ENCODE measurements at places on chromosomes 5 and 9. TPM values are rescaled to one million over a fixed set of nuclear protein-coding genes. Genes with fewer than 3 reads are reported as not detected.

DNA sequence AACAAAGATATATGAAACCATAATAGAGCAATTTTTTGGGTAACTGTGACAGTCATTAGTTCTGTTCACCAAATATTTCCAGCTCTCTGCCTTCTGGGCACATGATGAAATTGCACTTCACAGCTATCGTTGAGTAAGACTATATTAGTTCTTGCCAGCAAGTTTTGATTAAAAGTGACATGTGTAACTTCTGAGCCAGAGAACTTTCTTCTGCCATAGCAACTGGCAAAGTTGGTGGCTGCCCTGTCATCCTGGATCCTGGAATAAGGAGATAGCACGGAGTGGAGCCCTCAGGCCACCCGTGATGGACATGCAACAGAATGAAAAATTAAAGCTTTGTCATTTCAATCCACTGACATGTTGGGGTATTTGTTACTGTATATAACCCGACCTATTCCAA lies 194.4 kb upstream of the VCAN start:
- no peaks in the 10 kb centered on the region for H3K36me3 ChIP-seq
- H3K4me1 ChIP-seq = no peaks in the 10 kb centered on the region
- no peaks in the 10 kb centered on the region for H3K27me3 ChIP-seq
- H3K27ac ChIP-seq = no peak overlapping the region
- no peak for DNase-seq

- no peaks in the 10 kb centered on the region for H3K27me3 ChIP-seq
- no peak overlapping the region for H3K27ac ChIP-seq
- DNase-seq = no peak
- H3K4me1 ChIP-seq = no peaks in the 10 kb centered on the region
These were observed 76.5 kb upstream of the CER1 start for GRCh38 chr9:14799030-14799429.

DNA sequence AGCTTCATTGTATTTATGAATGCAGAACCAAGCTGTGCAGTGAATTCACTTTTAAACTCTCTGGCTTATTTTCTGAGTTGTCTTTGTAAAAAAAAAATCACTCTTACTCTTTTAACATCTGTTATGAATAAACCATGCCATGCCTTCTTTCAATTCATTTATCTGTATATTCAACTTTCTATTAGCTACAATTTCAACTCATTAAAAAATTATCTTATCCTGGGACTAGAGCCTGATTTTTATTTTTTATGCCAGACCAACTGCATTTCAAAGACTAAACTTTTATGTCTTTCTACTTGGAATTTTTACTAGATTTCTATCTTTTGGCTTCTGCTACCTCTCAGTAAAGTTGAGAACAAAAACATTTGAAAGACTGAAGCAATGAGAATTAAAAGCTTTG lies 342.7 kb downstream of the DEPDC1B start:
- no peak for DNase-seq
- no peak overlapping the region for H3K4me3 ChIP-seq
- H3K36me3 ChIP-seq = no peaks in the 10 kb centered on the region
- no peaks in the 10 kb centered on the region for H3K4me1 ChIP-seq
- no peaks in the 10 kb centered on the region for H3K27me3 ChIP-seq

DNA sequence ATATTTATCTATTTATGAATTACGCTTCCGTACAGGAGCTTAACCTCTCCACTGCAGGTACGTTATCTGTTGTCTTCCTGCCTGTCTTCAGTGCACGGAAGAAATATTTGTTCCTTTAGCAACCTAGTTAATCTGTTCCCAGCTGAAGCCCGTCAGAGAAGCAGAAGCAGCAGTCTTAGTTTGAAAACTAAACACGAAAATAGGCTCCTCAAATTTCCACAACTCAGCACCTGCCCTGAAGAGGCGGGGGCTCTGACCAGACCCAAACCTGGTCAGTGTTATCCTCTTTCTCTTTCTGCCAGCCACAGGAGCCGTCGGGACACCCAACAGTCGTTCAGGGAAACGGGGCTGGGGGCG lies 462 bp downstream of the NUDCD2 start:
- H3K4me3 ChIP-seq = peak overlapping the region; percentile 92
- H3K36me3 ChIP-seq = no peaks in the 10 kb centered on the region

DNA sequence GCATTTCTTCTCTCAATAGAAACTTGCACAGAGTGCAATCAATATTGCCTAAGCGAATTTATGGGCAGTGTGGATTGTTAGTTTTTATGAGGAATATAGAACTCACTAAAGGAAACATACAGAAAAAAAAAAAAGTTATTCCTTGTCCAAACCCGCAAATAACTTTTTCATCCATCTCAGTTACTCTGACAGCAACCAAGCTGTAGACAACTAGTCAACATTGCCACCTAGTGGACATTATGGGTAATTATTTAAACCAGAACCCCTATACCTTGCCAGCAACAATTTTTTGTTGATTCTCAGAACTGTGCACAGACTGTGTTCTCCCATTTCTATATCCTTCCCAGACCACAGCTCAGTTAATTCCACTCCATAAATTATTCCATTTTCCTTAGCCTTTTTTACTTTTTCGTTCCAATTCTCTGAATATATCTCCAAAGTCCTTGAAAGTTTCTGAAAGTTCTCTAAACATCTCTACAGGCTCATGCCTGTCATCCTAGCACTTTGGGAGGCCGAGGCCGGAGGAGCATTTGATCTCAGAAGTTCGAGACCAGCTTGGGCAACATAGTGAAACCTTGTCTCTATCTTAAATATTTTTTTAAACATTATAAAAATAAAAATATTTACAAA lies 2.6 kb upstream of the AFAP1L1 start:
- H3K36me3 ChIP-seq = no peaks in the 10 kb centered on the region
- H3K27ac ChIP-seq = no peak overlapping the region
- H3K4me3 ChIP-seq = no peak overlapping the region
- H3K27me3 ChIP-seq = no peaks in the 10 kb centered on the region
- no peaks in the 10 kb centered on the region for H3K4me1 ChIP-seq

DNA sequence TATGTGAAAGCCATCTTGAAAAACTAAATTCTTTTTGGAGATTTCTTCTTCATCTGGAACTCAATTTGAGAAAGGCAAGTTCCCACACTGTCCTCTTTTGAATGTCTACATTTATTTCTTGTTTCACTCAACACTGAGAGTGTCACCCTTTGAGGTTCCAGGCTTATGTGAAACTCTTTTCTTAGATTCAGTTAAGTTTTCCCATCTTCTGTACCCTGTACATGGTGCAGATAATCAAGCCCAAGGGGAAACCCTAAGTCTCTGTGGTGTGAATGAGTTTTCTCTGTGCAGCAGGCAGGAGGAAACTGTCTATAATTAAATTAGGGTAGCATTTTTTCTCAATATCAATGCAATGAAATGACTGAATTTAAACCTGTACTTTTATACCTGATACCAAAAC lies 72.3 kb upstream of the PRLR start:
- no peaks in the 10 kb centered on the region for H3K36me3 ChIP-seq
- no peak overlapping the region for H3K27ac ChIP-seq
- no peaks in the 10 kb centered on the region for H3K27me3 ChIP-seq
- H3K4me1 ChIP-seq = peaks cover 3% of the 10 kb centered on the region
- no peak for DNase-seq
- no peak overlapping the region for H3K4me3 ChIP-seq

The NUTM2F gene
- not detected for total RNA-seq

GRCh38 chr9:83153030-83153429 lies 90.1 kb upstream of the RASEF start:
- no peaks in the 10 kb centered on the region for H3K36me3 ChIP-seq
- no peaks in the 10 kb centered on the region for H3K4me1 ChIP-seq
- H3K27ac ChIP-seq = no peak overlapping the region
- no peak overlapping the region for H3K4me3 ChIP-seq
- no peaks in the 10 kb centered on the region for H3K27me3 ChIP-seq

GRCh38 chr9:130260816-130261765 lies 4.5 kb upstream of the HMCN2 start:
- H3K27ac ChIP-seq = peak overlapping the region; percentile 58
- DNase-seq = no peak
- no peak overlapping the region for H3K4me3 ChIP-seq
- no peaks in the 10 kb centered on the region for H3K27me3 ChIP-seq
- no peaks in the 10 kb centered on the region for H3K36me3 ChIP-seq

Measured in uterus (tissue), 4 donors.